ENCODE measurements at places on chromosomes 5 and 9.
A peak's percentile ranks its signal among the peaks of the same experiment; 100 is the strongest.

DNA sequence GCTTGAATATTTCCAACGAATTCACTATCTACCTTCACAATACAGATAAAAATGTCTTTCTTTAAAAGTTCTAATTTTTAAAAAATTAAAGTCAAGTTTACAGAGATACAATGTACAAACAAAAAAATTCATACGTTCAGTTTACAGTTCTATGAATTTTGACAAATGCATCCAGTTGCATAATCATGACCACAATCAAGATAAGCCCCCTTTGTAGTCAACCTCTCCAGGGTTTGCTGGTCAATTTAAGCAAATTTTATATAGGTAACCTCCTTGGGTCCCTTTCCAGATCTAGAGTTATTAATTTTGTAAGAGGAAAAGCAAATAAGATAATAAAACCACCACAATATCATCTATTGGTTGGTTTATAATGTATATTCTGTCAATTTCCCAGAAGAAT lies 76.3 kb downstream of the MRPS27 start:
- DNase-seq = no peak

DNA sequence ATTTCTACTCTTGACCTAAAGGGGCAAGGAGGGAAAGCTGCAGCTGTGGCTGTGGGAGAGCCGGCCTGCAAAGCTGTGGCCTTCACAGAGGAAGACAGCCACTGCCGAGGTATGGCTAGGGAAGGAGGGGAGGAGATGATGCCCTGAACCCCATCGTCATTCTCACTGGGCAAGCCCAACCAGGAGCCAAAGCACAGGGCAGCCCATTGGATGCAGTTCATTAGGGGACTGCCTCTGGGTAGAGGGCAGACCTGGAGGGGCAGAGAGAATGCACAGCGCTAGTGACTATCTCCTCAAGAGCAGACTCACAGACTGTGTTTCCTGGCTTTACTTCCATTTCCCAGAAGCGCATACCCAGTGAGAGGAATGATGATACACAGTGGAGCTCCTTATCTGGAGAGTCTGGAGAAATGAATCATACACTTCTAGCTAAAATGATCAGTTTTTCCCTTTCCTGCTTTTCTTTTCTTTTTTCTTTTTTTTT lies 47.2 kb upstream of the TTC23L start:
- DNase-seq = no peak

- no peak for DNase-seq
These were observed 5.8 kb upstream of the TERT start for GRCh38 chr5:1300581-1301083.

GRCh38 chr9:76459694-76460635 lies 983 bp downstream of the GCNT1 start:
- peak; percentile 12 for DNase-seq

GRCh38 chr9:84587153-84587552 lies 82.4 kb upstream of the NTRK2 start:
- DNase-seq = no peak

DNA sequence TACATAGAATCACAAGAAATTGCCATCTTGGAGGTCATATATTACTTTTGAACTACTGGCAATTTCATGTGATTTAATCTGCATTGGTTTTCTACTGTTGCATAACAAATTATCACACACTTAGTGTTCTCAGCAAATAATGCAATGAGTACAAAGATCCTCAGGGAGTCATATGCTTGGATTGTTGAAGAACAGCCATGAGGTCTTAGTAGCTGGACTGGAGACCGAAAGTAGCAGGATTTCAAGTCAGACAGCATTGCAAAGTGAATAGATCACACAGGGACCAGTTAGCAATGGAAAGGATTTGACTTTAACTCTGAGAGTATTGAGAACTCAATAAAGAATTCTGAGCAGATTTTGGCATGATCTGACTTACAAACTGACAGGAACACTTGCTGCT lies 32.2 kb upstream of the FRMD3 start:
- no peak for DNase-seq

- DNase-seq = peak; percentile 69
These were observed 45.4 kb upstream of the ZFR start for GRCh38 chr5:32489791-32490562.

DNA sequence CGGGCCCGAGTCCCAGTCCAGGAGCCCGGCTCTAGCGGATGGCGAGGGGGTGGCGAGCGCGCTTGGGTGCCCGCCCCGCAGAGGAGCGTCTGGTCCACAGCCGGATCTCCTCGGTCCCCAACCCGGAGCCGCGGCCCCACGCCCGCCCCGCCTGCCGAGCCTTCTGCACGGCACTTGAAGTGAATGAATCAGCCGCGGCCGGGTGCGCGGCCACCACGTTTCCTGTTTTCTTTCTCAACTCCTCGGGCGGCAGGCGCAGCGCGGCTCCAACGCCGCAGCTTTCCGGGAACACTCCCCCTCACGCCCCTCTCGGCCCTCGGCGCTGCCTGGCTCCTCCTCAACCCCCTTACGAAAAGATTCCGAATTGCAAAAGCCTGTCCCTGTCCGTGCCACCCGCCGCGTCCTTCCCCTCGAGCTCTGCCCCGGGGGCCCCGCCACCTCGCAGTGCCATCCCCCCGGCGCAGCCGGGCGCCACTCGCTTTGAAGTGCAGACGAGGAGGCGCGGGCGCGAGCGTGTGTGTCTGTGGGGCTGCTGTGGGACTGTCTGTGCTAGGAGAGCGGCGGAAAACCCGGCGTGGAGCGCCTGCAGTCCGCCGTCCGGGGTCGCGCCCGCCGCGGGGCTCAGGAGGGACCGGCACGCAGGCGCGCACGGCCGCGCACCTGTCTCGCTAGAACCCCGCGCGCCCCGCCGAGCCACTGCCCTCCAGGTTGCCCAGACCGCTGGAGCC lies 456.6 kb downstream of the RAB3C start:
- DNase-seq = peak; percentile 85

DNA sequence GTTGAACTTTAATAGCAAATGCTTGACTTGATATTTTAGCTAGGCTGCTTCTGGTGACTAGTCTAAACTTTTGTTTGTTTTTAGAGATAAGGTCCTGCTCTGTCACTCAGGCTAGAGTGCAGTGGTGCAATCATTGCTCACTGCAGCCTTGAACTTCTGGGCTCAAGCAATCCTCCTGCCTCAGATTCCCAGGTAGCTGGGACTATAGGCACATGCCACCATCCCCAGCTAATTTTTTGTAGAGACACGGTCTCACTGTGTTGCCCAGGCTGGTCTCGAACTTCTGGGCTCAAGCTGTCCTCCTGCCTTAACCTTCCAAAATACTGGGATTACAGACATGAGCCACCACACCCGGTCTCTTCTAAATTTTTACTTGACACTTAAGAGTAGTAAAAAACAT lies 20.7 kb downstream of the CDC37L1 start:
- no peak for DNase-seq

DNA sequence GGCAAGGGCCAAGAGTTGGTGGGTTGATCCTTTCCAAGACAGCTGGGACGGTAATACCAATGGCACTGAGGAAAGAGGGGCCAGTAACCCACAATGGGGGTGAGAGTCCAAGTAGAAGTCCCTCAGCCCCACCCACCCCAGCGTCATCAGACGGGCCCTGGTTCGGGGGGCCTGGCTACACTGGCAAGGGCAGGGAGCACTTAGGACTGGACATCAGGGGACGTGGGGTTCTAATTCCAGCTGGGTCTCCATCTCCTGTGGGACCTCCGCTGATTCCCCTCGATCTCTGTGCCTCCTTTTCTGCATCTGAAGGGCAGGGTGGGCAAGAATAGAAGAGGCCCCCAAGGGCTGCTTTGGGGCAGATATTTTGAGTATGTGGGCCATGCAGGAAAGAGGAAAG lies 53.5 kb upstream of the FCN1 start:
- DNase-seq = no peak

DNA sequence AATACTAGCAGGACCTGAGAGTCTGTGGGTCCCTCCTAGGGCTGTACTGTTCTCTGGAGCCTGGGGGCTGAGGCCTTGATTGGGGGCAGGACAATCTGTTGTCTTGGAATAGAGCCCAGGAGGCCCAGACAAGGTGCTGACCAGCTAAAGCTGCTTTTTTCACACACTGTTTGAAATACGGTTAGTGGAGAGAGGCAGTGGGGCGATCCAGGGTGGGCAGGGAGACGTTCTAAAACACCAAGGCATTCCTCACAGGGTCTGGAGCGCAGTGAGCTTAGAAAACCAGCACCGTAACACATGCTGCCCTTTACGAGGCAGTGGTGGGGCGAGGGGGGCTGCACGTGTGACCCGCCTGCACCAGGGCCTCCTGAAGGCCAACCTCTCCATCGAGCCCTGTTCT lies 55.1 kb downstream of the EHMT1 start:
- DNase-seq = no peak

- DNase-seq = no peak
These were observed 290.1 kb downstream of the ADAMTS6 start for GRCh38 chr5:65191554-65192135.

DNA sequence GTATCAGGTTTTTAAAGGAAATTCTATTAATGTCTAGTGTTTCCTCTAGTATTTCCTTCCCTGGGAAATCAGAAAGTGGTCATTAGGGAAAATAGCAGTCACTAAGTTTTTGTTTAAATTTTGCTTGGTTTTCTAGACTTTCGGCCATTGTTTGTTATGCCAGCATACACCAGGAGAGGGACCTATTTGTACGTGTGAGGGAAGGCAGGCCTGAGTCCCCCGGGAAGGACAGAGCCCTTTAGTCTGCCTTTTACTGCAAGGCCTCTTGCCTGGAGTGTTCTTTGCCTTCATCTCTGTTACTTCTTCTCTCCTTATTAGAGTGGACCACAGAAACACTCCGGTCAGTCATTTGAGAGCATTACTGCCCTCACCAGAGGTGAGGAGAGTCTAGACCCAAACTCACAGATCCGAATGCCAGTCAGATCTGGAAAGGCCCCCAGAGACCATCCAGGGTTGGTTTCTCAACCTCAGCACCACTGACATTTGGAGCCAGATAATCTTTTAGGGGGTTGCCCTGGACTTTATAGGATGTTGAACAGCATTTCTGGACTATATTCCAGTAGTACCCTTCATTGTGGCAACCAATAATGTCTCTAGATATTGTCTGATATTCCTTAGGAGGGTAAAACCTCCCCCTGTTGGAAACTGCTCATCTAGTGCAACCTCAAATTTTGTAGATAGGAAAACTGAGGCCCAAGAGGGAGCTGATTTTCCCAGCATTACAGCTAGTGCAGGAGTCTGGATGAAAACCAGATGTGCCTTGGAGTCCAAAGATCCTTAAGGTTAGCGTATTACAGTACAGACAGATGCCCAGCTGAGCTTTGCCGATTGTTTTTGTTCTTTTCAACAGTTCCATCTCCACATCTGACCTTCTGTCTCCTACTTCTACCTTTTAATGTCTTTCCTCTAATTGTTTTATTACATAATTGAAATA lies 93.0 kb upstream of the NIPAL4 start:
- DNase-seq = no peak

DNA sequence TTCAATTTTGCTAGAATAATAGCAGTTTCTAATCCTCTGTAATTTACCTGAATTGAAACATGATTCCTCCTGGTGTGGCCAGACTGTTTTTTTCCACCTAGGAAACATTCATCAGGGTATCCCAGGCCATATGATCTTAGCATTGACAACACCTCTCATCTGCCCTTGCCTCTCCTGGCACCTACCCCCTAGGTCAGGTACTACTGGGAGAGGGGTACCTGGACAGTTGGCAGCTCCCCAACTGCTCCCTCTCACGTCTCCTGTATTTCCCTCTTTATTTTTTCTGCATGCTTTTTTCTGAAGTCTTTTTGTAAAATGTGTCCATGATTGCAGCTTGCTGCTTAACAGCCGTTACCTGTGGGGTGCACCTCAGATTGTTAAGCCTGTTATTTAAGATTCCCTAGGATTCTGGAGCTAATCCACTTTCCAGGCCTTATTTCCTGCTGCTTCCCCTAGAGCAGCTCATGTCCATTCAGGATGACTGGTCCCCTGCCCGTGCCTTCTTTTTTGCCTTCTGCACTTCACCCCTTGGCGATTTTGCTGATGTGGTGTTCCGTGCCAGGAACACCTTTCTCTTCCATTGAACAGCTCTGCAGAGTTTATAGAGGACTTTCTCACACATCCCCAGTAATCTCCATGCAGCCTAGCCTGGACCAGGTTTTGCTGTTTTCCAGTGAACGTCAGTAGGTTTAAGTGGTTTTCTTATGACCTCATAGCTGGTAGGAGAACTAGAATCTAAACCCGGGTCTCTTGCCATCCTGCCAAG lies 33.6 kb downstream of the SNX30 start:
- no peak for DNase-seq

GRCh38 chr5:150189728-150190502 lies at the start of gene SLC6A7:
SLC6A7 (plus strand) TSS chr5:150190062; CDS start chr5:150190328, 266 bp downstream.
- no peak for DNase-seq

GRCh38 chr5:8829323-8830029 lies 716.4 kb downstream of the SEMA5A start:
- no peak for DNase-seq

GRCh38 chr9:16484180-16484579 lies 386.3 kb downstream of the BNC2 start:
- no peak for DNase-seq

DNA sequence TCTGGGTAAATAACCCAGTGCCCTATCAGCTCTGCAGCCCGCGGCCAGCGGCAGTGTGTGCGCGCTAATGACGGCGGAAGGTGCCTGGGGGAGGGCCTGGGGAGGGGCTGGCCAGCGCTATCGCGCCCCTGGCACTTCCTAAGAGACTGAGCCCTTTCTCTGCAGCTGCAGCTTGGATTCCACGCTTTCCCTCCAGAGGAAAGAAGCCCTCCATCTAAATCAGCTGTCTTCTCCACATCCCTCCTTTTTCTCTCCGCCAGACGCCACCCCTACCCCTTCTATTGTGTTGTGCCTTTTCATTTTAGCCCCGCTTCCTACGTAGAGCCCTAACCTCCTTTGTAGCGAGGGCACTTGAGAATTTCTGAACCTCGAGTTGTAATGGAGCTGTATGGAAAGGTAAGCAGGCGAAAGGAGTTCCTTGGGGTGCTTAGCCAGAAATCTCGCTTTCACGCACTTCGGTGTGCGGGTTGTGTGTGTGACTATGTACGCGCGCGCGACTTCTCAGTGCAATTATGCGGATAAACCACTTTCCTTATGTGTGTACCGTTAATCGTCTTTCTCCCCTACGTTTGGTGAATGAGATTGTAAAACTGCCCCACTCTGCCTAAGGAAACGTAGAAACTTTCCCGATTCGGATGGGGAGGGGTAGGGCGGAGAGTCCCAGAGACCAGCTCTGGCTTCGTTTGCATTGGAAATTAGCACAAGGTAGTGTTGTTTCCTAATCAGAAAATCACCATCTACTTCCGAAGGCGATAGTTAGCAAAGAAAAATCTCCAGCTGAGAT lies 664 bp upstream of the RAB3C start:
- DNase-seq = no peak

GRCh38 chr5:79151942-79152671 lies 40.5 kb downstream of the BHMT start:
- no peak for DNase-seq

Data from activated naive CD4-positive, alpha-beta T cell treated with anti-CD3 and anti-CD28 coated beads, Interleukin-2, amount 50 U/mL, for 16 hours (primary cell).